ENCODE measurements at places on chromosomes 7 and 10.

DNA sequence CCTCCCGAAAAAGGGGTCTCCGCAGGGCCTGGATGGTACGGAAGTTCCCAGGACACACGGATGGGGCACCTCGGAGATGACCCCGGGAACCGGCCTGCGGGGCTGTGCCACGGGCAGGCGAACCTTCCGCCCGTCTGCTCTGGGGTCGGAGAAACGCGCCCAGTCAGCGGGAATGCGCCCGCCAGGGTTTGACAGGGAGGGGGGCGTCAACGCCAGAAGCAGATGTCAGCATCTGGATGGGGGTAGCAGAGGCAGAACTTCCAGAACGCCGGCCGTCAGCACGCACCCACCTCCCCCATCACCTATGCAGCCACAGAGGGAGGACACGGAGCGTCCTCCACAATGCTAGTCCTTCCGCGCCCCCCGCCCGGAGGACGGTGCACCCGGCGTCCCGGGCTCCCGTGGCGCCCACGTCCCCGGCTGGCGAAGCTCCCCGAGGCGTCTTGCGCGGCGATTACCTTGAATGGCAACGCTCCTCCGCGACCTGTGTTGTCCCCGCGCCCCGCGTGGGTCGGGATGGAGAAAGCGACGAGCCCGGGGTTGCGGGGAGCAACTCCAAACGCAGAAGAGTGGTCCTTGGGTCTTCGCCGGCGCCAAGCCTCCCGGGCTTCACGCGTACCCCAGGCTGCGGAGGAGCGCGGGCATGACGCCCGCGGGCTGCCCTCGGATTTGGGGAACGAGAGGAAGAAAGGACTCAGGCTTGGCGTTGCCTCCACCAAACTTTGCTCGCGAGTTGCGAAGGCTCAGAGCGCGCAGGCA lies 561 bp downstream of the FGFR2 start:
- no peak for DNase-seq

GRCh38 chr7:72465521-72465920 lies 53.4 kb upstream of the CALN1 start:
- no peak for DNase-seq

DNA sequence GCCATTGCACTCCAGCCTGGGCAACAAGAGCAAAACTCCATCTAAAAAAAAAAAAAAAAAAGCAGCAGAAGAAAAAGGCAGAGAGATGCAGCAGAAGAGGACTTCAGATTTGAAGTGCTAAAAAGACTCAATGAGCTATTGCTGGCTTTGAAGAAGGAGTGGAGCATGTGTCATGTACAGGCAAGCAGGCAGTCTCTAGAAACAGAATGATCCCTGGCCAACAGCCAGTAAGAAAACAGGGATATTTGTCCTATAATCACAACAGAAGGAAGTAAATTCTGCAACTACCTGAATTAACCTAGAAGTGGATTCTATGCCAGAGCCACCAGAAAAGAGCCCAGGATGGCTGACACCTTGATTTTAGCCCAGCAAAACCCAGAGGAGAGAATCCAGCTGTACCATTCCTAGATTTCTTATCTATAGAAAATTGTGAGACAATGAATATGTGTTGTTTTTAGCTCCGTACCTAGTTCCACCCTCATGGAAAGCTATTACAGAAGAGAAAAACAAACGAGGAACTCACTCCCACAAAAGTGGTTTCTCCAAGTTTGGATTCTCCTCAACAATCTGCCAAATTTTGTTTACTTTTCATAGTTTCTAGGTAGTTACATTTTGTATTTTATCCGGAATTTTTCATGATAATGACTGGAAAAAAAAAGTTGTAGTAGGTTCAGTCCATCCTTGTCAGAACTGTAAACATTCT lies 198.2 kb upstream of the GNAI1 start:
- no peak for DNase-seq

DNA sequence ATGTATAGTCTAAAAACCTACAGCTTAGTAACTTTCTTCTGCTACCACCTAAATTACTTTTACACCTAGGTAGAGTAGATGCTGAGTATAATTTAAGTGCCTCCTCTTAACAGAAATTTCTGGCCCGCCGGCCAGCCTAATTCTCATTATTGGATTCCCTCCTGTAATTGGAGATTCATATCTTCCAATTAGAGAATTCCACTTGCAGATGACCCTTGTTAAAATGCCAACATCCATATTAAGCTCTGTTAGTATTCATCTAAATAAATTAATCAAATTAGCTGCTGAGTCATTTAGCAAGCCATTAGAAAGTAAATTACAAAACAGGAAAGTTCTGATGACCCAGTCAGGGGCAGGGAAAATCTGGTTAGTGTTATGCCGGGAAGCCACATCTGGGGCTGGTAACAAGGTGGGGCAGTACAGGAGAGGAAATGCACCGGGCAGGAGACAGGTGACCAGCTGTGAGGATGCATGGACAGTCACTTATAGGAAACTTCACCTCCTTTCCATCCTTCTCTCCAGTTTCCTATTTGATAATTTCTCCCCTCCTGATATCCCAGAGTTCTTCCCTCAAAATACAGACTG lies 82.8 kb downstream of the ORC5 start:
- no peak for DNase-seq

DNA sequence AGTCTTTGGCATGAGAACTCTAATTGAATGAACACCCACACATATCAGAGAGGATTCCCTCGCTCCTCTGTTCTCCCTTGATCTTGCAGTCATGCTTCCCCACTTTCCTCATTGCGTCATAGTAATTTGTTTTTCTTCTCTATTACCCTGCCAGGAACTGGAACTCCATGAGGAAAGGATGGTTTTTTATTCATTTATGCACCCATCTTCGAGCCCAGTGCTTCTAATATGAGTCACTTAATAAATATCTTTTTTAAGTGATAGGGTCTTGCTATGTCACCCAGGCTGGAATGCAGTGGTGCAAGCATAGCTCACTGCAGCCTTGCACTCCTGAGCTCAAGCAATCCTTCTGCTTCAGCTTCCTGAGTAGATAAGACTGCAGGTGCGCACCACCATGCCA lies 83.5 kb downstream of the OTUD1 start:
- no peak for DNase-seq

- no peak for DNase-seq
Observed at GRCh38 chr7:17298102-17298839, at the start of gene AHR. Gene AHR (plus strand): TSS chr7:17298652. CDS start chr7:17299265, 613 bp downstream.

GRCh38 chr7:2726316-2727018 lies 38.5 kb downstream of the AMZ1 start:
- no peak for DNase-seq

GRCh38 chr7:41930538-41931262 lies 227.8 kb upstream of the INHBA start:
- DNase-seq, result peak; percentile 65

GRCh38 chr10:103427866-103428265 lies 24.3 kb downstream of the CALHM2 start:
- no peak for DNase-seq

- no peak for DNase-seq
Observed at GRCh38 chr7:101565601-101566209, 63.4 kb downstream of the MYL10 start.

- no peak for DNase-seq
Observed at GRCh38 chr10:68402276-68402675, 4.8 kb downstream of the RUFY2 start.

DNA sequence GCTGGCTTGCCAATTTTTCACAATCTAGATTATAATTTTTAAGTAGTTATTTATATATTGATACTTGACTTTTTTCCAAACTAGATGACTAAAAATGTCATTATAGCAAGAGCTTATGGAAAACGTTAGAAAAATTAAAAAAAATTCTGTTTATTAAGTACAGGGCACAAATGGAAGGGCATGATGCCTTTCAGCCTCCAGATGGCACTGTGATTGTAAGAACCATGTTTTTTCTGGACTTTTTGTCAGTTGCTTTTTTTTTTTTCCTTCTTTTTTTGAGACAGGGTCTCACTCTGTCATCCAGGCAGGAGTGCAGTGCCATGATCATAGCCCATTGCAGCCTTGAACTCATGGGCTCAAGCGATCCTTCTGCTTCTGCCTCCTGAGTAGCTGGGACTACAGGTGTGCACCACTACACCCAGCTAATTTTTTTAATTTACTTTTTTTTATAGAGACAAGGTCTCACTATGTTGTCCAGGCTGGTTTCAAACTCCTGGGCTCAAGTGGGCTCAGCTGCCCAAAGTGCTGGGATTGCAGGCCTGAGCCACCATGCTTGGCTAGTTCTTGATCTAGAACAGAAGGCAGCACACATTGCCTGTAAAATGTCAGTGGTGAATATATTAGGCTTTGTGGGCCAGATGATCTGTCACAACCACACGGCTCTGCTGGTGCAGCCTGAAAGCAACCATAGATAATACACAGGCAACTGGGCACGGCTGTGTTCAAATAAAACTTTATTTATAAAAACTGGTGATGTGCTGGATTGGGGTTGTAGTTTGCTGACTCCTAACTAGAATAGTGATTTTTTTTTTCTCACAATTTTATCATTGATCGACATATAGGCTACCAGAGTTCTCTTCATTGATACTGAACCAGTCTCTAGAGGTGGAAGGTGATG lies 27.4 kb downstream of the UCMA start:
- DNase-seq, result no peak

- no peak for DNase-seq
Observed at GRCh38 chr7:116218051-116218645, 7.8 kb downstream of the TES start.

DNA sequence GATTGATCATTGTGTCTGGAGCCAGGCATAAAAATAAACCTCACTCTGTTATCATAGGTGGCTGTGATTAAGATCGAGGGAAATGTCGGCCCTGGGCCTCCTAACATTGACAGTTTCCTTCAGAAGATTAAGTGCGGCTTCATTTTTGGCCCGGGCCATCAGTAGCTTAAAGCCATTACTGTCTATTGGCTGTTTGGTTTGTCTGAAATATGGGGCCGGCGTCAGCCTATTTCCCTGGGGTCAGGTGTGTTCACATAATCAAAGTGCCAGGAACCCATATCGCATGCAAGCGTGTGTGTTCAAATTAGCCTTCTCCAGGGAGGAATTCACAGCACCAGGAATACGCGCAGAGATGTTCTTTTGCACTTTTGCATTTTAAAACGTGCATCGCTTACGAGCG lies 114.7 kb downstream of the CUX1 start:
- DNase-seq, result no peak

DNA sequence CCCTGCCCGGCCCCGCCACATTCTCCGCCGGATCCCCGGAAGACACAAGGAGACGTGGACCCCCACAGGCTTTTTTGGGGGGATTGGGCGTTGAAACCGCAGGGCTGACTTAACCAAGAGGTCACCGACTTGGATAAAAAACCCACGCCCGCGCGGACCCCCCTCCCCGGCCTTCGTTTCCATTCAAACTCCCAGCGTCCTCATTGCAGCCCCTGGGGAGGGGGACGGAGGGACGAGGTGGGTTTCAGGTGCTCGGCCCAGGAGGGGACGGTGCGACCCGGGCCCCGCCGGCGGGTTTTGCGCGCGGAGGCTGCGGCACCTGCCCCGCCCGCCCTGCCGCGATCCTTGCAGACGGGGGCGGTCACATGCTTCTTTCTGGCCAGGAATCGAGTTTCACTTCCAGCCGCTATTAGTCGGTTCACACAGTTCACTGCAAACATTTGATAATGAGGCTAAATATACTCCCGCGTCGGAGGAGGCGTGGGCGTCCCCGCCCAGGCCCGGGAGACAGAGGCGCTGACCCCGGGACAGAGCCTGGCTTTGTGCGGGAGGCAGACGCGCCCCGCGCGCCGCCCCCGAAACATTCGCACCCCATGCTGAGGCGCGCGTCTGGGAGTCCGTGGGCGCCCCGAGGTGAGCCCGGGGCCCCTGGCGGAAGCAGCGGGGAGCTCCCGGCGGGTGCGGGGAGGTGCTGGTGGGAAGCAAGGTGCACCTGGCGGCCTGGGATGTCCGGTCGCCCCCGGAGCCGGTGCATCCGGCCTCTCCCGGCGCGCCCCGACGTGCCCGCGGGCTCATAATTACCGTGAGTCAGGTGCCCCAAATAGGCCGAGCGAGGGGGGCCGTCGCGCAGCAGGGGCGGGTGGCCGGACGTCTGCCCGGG lies 2.7 kb upstream of the PDGFA start:
- no peak for DNase-seq

GRCh38 chr10:17838080-17838648 lies 29.0 kb downstream of the MRC1 start:
- no peak for DNase-seq

GRCh38 chr7:112193915-112194502 lies 12.2 kb downstream of the DOCK4 start:
- no peak for DNase-seq

DNA sequence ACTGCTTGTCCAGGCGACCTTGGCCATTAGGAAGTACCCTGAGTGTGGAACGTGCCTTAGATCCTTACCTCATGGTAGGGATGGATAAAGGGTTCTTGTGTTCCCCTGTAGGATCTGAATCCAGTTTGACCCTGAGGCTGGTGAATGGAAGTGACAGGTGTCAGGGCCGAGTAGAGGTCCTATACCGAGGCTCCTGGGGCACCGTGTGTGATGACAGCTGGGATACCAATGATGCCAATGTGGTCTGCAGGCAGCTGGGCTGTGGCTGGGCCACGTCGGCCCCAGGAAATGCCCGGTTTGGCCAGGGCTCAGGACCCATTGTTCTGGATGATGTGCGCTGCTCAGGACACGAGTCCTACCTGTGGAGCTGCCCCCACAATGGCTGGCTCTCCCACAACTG lies 31.6 kb downstream of the DMBT1 start:
- DNase-seq, result no peak

- DNase-seq, result no peak
Observed at GRCh38 chr10:79242620-79243152, 104.6 kb upstream of the PPIF start.

DNA sequence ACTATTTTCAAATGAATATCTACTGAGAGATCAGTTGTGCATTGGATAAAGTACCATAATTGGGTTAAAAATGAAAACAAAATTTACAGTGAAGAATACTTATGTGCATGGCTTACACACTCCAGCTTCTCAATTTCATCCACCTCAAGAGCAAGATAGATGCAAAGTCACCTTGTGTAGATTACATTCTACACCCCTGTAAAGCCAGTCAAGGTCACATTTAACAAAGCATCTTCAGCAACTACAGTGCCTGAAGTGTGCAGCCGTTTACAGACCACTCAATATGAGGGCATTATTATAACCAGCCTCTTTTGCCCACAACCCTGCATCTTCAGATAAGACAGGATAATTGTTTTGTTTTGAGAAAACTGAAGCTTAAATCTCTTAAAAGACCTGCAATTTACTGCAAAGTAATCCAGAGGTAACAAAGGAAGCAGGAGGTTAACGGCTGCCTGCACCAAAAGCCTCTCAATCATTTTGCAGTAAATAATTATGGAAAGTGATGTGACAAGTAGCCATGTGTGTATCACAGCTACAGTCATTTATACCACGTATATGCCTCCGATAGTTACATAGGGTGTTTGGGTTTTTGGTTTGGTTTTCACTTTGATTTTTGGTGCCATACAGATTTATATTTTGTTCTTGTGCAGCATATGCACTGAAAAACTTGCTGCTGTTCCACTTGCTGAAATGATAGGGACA lies 4.9 kb downstream of the PURB start:
- DNase-seq, result no peak

GRCh38 chr7:80775482-80775881 lies 137.0 kb downstream of the CD36 start:
- DNase-seq, result no peak

- no peak for DNase-seq
Observed at GRCh38 chr10:1378473-1378872, 322.3 kb downstream of the WDR37 start.

Measured in epithelial cell of proximal tubule (primary cell).